ENCODE measurements at places on chromosomes 4 and X. TPM values are rescaled to one million over a fixed set of nuclear protein-coding genes. Genes with fewer than 3 reads are reported as not detected.

RPS6KA6 gene
- not detected for total RNA-seq

FAM200B gene
- total RNA-seq = 15.8 TPM

DNA sequence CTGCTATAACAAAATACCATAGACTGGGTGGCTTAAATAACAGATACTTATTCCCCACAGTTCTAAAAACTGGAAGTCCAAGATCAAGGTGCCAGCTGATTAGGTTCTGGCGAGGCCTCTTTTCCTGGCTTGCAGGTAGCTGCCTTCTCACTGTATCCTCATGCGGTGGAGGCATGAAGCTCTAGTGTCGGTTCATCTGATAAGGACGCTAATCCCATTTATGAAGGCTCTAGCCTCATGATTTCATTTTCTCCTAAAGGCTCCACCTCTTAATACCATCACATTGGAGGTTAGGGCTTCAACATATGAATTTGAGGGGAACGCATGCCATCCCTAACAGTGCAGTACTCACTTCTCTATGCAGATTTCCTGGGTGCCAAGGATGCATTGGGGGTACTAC, 57.9 kb upstream of the STIM2 start:
- H3K27ac ChIP-seq = no peak overlapping the region
- no peaks in the 10 kb centered on the region for H3K4me1 ChIP-seq
- DNase-seq = no peak
- no peaks in the 10 kb centered on the region for H3K27me3 ChIP-seq
- no peak overlapping the region for H3K4me3 ChIP-seq

ETFDH gene
- 19.5 TPM for total RNA-seq

Data from activated CD8-positive, alpha-beta T cell treated with anti-CD3 and anti-CD28 coated beads, Interleukin-2, amount 10 ng/mL, durations not matched to agents 7 days and 5 days (primary cell).